Right renal cortex interstitium (tissue), 3 donors: ENCODE measurements at places on chromosomes 13 and 19. TPM values are rescaled to one million over a fixed set of nuclear protein-coding genes. Genes with fewer than 3 reads are reported as not detected.

TMPRSS9 gene
- polyA plus RNA-seq: 0.25 TPM

- DNase-seq: peak; percentile 34
Observed at GRCh38 chr13:50132904-50133357, 117.7 kb downstream of the KCNRG start.

GRCh38 chr13:95251641-95252040 is 49.6 kb downstream of the ABCC4 start:
- no peak for DNase-seq

DNA sequence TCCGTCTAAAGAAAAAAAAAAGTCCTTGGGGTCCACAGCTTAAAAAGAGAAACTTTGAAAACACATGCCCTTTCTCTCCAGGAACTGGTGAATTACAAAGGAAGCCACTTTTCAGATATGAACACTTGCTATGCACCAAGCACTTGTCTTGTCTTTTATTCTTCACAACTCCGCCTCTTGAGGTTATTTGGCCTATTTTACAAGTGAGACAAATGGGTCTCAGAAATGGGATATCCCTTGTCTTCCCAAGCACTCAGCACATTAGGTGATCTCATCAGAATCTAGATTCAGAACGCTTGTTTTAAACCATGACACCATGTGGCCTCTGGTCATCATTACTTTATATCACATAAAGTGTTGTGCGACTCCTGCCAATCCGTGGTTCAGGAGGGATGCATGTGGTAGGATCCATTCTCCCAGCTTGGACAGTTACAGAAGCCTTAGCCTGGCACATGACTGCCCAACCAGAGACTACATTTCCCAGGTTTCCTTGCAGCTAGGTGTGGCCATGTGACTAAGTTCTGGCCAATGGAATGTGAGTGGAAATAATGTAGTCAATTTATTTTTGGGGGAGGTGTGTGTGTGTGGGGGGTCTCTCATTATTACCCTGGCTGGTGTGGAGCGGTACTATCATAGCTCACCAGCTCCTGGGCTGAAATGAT is 13.9 kb downstream of the TSKS start:
- DNase-seq: no peak

GRCh38 chr19:50492303-50493052 is 15.8 kb upstream of the GARIN5A start:
- no peak for DNase-seq

DNA sequence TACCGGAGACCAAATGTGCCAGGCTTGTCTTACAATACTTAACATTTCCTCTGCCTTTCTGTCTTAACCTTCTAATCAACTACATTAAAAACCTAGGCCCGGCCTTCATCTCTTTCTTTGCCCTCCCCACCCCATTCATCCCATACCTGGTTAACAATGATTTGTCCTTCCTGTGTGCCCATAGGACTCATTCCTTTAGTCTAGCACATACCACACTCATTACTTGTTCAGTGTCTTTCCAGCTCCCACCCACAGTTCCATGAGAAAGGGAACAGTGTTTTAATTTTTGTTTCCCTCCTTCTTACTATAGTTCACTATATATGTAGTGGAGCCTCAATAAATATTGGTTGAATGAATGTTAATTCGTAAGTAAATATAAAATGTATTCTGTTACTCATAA is 2.4 kb downstream of the CLN5 start:
- DNase-seq: no peak
